CD4-positive, CD25-positive, alpha-beta regulatory T cell (primary cell): ENCODE measurements at places on chromosomes 1 and 21.

- DNase-seq, result peak; percentile 48
These were observed 2.1 kb downstream of the ARHGEF2 start for GRCh38 chr1:155976062-155976912.

DNA sequence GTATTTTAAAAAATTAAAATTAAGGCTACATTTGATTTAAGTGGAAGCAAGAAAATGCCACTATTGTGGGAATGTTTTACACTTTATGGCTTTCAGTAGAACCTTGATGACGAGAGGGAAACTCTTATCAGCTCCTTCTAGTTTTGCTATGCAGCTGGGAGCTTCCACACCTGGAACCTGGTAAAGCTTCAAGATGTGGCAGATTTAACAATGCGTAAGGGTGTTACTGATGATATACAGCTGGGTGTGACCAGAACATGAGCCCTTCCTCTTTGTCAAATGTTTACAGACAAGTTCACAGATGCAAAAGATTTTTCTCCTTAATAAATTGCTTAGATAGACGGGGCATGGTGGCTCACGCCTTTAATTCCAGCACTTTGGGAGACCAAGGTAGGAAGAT is 20.3 kb downstream of the TTC13 start:
- DNase-seq, result no peak

GRCh38 chr1:201269281-201269680 is 14.0 kb upstream of the PKP1 start:
- no peak for DNase-seq

DNA sequence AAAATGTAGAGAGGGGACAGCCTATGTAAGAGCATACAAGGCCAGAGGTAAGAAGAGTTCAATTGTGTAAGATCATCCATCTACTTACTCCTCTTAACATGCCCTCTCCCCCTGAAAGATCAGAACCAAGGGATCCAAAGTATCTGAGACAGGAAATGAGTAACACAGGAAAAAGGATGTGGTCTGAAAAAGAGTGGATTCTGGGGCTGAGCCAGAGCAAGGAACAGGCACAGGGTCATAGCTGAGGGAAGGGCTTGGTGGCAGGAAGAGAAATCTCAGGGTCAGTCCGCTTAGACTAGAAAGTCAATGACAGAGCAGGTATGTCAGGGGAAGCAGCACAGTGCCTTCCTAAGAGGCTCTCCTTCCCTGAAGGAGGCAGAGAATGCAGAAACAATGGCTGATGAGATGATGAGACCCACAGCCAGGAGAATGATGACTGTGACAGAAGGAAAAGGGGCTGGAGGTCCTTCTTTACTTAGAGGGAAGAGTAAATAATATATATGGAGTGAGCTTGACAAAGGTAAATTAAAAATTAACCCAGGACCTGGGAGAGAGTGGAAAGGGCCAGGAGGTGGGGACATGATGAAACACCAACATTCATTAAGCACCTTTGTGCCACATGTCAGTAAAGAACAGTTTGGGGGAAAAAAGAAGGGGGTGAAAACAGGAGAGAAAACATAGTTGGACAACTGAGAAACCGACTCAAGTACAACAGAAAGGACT is 26.2 kb upstream of the A3GALT2 start:
- DNase-seq, result no peak
